ENCODE measurements at places on chromosomes 5 and 9. TPM values are rescaled to one million over a fixed set of nuclear protein-coding genes. Genes with fewer than 3 reads are reported as not detected.

DNA sequence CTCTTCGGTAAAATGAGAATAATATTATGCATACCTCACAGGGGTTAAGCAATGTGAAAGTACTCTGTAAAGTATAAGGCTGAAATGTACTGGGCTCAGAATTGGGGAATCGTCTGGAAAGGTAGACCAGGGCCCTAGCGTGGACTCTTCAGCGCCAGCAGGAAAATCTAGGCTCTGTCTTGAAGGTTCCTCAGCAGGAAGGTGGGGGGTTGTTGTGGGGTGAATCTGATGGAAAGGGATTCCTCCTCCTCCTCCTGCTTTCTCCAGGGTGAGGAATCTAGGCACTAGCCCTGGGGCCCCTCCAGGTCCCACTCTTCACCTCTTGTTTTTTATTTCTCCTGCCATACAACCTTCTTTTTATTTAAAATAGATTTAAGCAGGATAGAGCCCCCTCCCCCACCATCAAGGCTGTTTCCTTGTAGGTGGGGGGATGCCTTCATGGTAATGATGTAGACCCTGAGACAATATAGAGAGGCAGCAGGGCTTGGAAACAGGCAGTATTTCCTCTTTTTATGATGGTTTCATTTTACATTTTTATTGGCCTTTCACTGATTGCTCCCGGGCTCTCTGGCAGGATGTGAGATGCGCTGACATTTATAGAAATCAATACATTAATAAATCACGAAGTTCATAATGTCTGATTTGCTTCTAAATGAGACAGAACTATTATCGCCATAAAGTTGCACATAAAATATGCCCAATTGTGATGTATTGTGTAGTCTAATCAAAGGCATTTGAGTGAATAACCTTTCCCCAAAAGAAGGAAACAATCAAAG is 78.9 kb upstream of the GABRP start:
- no peaks in the 10 kb centered on the region for H3K36me3 ChIP-seq
- H3K27ac ChIP-seq, result no peak overlapping the region
- H3K4me1 ChIP-seq, result no peaks in the 10 kb centered on the region
- DNase-seq, result no peak
- H3K4me3 ChIP-seq, result no peak overlapping the region

DNA sequence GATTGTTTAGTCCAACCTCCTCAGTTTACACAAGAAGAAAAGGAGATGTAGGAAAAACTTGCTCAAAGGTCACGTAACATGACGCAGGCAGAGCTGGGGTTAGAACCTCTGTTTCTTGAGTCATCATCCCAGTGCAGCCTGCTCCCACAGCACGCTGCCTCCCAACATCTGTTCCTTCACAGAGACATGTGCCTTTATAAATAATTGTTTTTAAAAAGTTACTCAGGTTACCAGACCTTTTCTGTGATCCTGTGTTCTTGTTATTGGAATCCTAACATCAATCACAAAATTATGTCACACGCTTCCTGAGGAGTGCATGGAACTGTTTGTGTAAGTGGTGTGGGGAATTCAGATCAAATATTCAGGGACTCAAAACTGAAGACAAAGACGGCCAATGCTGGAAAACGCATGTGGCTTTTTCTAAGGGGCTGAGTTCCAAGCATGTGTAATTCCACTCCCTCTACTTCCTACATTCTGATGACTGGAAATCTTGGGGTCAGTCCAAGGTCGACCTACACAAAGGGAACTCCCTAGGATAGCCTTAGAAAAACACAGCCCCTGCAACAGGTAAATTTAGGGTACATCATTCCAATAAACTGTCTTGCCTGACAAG is 184.3 kb downstream of the TSSK1B start:
- no peaks in the 10 kb centered on the region for H3K36me3 ChIP-seq
- DNase-seq, result peak; percentile 85
- peaks cover 24% of the 10 kb centered on the region for H3K4me1 ChIP-seq
- no peaks in the 10 kb centered on the region for H3K27me3 ChIP-seq
- H3K27ac ChIP-seq, result no peak overlapping the region

- H3K4me1 ChIP-seq, result no peaks in the 10 kb centered on the region
- DNase-seq, result no peak
- no peaks in the 10 kb centered on the region for H3K36me3 ChIP-seq
- no peak overlapping the region for H3K27ac ChIP-seq
- no peak overlapping the region for H3K4me3 ChIP-seq
Measured at GRCh38 chr5:141725891-141726290, 43.9 kb upstream of the ARAP3 start.

GRCh38 chr5:72129725-72130124 is 22.4 kb downstream of the MAP1B start:
- H3K27me3 ChIP-seq, result no peaks in the 10 kb centered on the region
- H3K4me1 ChIP-seq, result no peaks in the 10 kb centered on the region
- no peak overlapping the region for H3K27ac ChIP-seq
- no peak for DNase-seq
- no peak overlapping the region for H3K4me3 ChIP-seq

The IL9 gene
- total RNA-seq, result not detected

The GABRA6 gene
- total RNA-seq, result not detected

All from ovary (tissue), 10 donors.